GM13976 (cell line): ENCODE measurements at places on chromosomes 4 and X.

DNA sequence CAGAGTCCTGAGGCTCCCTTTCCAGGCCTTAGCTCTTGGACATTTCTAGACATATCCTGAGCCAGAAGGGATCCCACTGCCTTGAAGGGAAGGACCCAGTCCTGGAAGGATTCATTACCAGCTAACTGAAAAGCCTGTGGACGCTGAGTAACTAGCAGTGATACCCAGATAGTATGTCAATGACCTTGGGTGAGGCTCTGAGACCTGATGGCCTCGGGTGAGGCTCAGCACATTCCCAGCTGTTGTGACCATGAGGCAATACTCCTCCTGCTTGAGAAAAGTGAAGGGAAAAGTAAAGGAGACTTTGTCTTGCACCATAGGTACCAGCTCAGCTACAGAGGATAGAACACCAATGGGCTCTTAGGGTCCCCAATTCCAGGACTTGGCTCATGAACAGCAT is 268.1 kb downstream of the DKK2 start:
- no peak for DNase-seq

DNA sequence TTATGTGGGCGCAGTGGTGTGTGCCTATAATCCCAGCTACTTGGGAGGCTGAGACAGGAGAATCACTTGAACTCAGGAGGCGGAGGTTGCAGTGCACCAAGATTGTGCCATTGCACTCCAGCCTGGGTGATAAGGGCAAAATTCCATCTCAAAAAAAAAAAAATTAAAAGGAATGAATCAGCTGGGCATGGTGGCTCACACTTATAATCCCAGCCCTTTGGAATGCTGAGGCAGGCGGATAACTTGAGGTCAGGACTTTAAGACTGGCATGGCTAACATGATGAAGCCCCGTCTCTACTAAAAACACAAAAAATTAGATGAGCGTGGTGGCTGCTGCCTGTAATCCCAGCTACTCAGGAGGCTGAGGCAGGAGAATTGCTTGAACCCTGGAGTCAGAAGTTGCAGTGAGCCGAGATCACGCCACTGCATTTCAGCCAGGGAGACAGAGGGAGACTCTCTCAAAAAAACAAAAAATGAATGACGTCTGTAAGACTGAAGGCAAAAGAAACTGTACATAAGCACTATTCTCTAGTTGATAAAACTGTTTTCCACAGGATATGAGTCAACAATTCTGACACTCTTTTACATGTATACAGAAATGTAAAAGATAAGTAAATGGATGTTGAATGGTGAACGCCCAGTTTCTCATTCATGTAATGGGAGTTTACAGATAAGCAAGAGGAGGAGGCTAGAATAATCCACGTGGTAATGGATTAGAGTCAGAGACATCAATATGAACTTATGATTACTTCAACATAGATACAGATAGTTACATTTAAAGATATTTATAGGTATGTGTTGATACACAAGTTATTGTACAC is 22.2 kb downstream of the CENPC start:
- no peak for DNase-seq

GRCh38 chr4:170949084-170949483 is 859.3 kb upstream of the AADAT start:
- DNase-seq: no peak

GRCh38 chr4:67721315-67721769 is 20.4 kb upstream of the UBA6 start:
- no peak for DNase-seq

- no peak for DNase-seq
These were observed 100.1 kb upstream of the VCX3B start for GRCh38 chrX:8364369-8365141.

DNA sequence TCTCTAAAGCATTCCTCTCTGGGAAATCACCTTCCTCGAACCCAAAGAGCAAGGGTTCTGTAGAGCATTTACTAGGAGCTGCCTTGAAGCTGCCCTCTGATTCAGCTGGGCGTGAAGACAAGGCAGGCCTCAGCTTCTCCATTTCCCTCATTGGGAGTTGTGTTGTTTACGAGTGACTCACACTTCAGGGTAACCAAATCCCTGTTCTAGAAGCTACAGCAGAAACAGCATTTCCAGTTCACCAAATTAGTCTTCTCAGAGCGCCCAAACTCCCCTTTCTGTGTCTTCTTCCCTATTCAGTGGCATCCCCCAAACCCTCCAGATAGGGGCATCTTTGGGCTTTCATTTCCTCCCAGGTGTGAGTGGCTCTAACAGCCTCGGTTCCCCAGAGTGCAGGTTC is 863 bp upstream of the XPNPEP2 start:
- DNase-seq: no peak

DNA sequence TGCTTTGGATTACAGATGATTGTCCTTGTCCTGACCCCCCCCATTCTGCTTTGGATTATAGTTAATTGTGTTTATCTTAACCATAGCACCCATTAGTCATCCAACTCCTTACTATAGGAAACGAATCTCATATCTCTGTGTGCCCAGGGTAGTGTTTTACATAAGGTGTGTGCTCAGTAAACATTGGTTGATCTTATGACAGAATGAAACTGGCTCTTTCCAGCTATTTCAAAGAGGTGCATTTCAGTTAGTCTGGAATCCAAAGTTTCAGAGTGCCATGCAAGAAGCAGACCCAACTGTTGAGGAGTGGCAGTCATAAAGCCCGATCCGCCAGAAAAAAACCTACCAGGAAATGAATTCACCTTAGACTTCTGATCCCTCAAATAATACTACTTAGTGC is 14.7 kb downstream of the TRIM2 start:
- DNase-seq: no peak

DNA sequence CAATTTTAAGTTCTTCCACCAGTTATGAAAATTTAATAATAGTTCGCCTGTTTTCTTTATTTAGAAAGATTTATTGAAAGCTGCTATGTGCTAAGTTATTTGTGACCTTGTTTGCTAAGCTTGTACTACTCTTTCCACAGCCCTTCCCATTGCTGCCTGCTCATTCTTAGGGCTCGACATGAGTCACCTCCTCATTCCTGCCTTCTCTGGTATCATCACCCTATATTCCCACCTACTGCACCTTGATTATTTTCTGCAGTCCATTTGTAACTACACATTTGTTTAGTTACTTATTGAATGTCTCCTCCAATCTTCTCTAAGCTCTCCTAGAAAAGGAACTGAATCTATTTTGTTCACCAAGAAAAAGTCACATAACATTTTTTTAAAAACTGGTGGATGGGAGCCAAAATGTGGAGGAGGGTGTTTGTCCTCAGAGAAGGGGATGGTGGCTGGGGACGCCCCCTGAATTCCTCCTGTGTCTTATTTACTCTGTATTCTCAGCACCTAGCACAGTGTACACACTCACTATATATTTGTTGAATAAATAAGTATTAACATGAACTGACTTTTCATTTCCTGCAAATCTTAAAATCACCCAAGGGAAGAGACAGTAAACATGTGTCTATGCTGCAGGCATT is 3.7 kb upstream of the RAB9A start:
- no peak for DNase-seq

DNA sequence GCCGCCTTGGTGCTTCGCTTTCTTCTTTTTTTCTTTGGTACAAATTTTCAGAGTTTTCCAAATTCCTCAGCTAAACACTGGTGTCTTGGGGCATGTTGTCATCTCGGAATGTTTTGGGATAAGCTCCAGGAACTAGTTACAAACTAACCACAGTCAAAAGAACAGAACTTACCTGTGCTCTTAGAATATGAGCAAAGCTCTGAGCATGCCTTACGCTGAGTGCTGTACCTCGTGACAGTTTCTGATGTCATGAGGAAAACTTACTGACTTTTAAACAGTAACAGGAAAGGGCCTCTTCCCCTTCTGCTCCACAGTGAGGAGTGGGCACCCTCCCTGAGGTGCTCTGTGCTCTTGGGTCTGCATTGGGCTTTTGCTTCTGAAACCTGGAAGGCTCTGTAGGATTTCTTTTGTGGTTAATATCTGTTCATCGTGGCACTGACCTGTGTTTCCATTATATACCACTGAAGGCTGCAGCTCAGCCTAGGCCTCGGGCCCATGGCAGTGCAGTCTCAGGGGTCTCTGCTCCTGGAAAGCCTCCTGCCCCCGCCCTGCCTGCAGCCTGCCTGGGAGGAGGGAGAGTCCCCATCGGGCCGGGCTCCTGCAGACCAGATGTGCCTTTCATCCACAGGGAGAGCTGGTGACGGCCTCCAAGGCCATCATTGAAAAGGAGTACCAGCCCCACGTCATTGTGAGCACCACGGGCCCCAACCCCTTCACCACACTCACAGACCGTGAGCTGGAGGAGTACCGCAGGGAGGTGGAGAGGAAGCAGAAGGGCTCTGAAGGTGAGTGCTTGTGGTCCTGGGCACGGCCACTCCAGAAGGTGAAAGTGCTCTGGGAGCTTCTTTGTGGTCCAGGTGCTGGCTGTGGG is 48.7 kb downstream of the NOP14 start:
- DNase-seq: peak; percentile 58

- DNase-seq: no peak
These were observed 7.2 kb downstream of the FAM53A start for GRCh38 chr4:1676605-1677525.

GRCh38 chrX:44225667-44226066 is 117.8 kb downstream of the EFHC2 start:
- no peak for DNase-seq

- no peak for DNase-seq
These were observed 247.8 kb upstream of the POU3F4 start for GRCh38 chrX:83260288-83260687.

- no peak for DNase-seq
These were observed 33.6 kb downstream of the KDM6A start for GRCh38 chrX:44906542-44906941.

- no peak for DNase-seq
These were observed 92.6 kb downstream of the KDR start for GRCh38 chr4:55032788-55033187.

- no peak for DNase-seq
These were observed 24.4 kb downstream of the RTL5 start for GRCh38 chrX:72107320-72107719.

DNA sequence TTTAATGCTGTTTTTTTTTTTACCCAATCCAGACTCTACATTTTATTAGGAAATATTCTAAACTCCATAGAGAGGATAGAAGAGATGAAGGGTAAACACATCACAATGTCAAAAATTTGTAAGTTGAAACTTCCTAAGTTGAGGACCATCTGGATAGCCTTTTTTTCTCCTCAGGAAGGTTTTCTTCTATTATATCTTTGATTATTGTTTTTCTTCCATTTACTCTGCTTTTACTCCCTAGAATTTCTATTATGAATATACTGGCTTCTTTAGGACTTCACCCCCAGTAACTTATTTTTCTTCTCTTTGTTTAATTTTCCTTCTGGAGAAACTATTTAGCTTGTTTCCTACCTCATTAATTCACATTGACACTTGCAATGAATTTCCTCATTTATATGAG is 71.2 kb upstream of the SLIT2 start:
- DNase-seq: no peak

GRCh38 chr4:155491336-155492120 is 114.8 kb upstream of the MAP9 start:
- peak; percentile 45 for DNase-seq

DNA sequence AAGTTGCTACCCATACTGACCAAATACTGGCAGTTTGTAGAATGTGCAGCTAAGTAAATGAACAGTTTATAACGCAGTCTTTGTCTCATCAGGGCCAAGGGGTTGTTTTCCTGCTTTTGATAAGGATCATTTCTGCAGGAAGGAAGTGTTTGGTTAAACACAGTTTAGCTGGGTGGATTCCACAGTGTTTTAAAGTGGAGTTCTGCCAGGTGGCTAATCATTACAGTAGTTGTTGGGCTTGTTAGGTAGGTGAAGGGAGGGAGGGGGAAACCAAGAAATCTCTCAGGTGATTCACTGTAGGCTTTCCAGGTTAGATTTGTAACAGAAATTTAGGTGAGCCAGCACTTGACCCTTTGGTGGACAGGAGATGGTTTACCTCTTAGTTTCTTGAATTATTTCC is 58.1 kb downstream of the FNIP2 start:
- no peak for DNase-seq

DNA sequence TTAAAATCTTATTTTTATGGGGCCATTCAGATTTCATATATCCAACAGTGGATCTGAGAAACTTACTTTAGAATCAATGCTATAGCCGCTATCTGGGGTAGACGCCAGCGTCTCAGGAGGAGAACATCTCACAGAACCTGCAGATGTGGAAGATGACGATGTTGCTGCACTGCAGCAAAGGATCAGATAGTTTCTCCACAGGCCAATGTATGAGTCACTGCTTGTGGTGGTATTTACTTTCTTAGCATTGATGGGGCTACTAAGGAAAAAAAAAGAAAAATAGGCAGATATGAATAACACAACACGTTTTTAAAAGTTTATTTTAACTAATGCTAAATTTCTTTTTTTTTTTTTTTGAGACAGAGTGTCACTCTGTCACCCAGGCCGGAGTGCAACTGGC is 85.9 kb downstream of the ZAR1 start:
- DNase-seq: no peak
